ENCODE measurements at places on chromosomes 12 and 14.

DNA sequence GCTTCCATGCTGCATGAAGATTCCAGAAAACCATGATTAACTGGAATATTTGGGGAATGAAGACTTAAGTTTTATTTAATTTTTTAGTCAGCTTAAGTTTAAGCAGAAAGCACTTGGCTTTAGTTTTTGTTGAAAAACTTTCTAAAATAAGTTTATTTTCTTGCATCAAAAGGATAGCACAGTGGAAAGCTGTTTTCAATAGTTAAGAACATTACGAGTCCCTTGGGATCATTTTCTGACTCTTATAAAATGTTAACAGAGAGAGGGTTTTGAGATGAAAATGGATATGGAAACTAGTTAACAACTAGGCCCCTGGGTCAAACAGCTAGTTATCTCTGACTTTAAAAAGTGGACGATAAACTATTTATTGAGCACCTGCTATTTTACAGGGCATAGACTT lies 181.9 kb upstream of the SLC38A2 start:
- no peak for DNase-seq

DNA sequence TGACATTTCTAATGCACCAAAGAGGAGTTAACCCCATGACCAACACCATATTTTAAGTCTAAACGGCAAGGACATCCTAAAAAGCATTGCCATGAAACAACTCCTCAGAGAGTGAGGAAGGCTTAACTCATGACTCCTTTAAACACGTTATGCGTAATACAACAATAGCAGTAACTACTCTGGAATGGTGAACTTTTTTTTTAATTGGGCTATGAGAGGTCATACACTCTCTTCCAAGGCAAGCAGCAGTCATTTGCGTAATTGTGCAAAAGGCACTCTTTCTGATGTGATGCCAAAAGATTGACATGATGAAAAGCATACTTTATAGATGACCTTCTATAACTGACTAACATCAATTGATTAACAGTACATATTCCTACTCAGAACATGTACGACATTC lies 39.4 kb downstream of the RHOJ start:
- no peak for DNase-seq

DNA sequence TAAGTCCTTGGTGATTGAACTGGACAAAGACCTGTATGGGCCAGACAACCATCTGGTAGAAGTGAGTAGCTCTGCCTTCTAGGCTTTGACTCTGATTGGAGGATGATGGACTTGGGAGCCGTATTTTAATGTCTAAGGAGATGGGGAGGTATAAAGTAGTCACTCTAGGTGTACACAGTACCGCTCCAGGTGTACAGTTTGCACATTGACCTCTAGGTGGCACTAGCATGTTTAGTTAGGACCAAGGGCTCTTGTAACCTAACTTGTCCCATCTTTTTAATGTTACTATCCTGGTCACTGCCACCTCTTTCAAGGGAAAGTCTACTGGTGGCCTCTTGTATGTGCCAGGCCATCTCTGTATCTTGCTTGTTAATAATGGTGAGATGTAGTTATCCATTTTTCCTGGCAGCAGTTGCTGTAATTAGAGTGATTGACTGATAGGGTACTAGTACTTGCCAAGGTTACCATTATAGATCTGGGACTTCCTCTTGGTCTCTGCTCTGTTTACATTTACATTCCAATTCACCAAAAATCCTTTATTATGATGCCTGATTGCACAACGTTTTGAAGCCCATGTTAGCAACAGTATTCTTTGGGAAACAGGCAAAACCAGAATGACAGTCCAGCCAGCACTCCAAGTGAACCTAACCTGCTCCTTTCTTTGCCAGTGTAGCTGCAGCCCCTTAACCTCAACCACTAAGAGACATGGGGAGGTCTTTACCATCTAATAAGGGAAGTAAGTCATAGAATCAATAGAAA lies 3.6 kb downstream of the SMARCD1 start:
- DNase-seq = no peak

GRCh38 chr12:122669397-122670070 lies 33.6 kb downstream of the HCAR2 start:
- DNase-seq = no peak

DNA sequence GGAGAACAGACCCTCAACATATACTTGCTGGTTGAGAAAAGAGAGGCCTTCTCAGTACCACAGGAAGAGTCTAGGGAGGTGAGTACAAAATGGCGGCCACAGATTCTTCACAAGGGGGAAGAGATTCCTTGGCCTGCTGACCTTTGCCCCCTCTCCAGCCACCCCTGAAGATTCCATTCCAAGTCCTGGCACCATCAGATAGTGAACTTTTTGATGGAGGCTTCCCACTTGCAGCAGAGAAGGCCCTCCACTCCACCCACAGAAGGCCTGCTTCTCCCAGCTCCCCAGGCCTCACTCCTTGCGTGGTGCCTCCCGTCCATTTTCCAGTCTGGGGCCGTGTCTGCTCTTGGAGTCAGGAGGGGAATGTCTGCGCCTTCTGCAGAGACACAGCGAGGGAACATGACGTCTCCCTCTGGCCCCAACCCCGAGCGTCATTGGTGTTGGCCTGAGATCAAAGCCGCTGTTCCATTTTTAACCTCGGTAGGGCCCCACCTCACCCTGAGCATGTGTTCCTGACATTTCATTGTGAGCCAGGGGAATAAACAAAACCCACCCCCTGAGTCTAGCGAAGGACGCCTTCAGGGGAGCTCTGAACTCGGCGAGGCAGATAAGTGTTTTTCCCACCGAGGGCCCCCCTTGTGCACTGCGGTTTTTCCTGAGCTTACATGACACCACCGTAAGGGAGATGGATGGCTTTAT lies 268.7 kb upstream of the TBX3 start:
- DNase-seq = no peak

- DNase-seq = no peak
Observed at GRCh38 chr12:106893451-106893850, 62.3 kb upstream of the TMEM263 start.

GRCh38 chr12:28378736-28379135 lies 188.5 kb downstream of the CCDC91 start:
- DNase-seq = no peak

DNA sequence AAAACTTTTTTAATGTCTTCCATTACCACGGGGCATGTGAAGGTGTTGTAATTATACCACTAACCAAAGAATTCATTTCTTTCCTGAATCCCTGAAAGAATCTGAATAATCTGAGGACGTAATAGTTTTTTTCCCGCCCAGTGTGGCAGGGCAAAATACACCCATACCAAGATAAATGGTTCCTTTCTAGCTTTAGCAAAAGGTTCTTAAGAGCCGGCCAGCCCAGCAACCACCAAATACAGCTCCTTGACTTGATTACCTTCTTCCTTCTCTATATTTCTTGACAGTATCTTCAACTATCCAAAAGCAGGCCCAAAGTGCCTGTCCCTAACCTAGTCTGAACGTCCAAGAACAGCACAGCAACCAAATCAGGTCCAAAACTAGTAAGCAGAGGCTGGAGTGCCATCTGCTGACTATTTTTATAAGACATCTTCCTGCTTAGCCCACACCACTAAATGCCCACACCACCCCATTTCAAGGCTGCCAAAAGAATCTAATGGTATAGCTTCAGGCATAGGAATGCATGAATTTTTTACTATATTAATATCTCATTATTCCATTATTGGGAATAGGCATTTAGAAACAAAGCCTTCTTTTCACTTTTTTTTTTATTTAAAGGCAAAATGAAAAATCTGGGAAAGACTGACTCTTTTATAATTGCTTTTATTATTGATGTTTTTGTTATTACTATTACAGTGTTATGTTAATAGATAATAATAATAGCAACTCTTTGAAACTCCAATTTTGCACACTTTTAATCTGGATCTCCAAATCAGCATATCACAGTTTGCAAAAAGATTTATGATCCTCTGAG lies 524.4 kb downstream of the MED13L start:
- no peak for DNase-seq
